ENCODE measurements at places on chromosomes 5 and 9. TPM values are rescaled to one million over a fixed set of nuclear protein-coding genes. Genes with fewer than 3 reads are reported as not detected.

DNA sequence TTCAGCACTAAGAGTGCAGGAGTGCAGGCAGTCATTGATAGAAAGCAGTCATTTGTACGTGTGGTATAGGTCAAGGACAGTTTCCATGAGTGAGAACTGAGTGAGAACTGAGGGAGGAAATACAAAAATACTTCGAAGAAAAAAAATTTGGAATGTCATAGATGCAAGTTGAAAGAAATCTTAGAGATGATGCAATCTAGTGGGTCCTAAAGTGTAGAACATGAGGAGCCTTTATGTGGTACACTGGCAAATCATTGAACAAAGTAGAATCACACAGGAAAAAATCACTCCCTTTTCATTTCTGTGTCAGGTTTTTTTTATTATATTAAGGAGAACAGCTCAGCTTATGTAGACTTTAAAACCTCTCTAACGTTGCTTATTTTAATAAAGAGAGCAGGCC is 26.4 kb upstream of the SLC1A1 start:
- DNase-seq, result no peak

Gene PCA3
- not detected for total RNA-seq

- DNase-seq, result peak; percentile 61
These were observed 36.1 kb downstream of the CAAP1 start for GRCh38 chr9:26856413-26857032.

DNA sequence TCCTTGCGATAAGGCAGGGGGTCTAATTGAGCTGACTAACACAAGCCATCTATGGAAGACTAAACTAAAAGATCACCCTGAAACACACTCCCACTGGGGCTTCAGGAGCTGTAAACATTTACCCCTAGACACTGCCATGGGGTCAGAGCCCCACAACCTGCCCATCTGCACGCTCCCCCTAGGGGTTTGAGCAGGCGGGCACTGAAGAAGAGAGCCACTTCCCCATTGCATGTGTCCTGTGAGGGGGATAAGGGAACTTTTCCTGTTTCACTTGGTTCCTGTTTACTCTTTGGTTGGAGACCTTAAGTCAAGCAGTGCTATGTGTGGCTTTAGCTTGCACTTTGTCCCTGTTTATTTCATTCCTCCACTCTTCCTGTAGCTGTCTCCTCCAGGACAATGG is 1929.5 kb upstream of the CDH9 start:
- no peak for DNase-seq

Gene SWI5
- 42.2 TPM for total RNA-seq

Gene PCDHAC1
- total RNA-seq, result 0.05 TPM

GRCh38 chr9:127919253-127919815 is 2.5 kb upstream of the ST6GALNAC4 start:
- DNase-seq, result peak; percentile 94

DNA sequence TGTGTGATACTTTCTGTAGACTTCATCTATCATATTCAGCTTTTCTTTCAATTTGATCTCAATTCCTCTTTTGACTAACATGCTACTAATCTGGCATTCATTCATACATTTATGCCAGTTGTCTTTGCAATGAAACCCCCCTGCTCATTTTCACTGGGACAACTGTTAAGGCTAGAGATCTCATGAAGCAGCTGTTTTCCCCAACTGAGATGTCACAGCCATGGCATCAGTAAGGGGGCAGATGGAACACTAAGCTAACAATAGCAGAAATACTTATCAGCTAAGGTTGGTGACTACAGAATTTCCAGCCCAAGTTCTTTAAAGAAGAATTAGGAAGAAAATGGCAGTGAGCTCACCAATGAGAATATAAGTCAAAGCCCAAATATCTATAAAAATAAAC is 9.4 kb downstream of the TMED7 start:
- peak; percentile 73 for DNase-seq

GRCh38 chr5:133758641-133759040 is 146.3 kb upstream of the FSTL4 start:
- no peak for DNase-seq

Gene HTR1A
- not detected for total RNA-seq

- DNase-seq, result no peak
These were observed 168.1 kb upstream of the DMRT1 start for GRCh38 chr9:673264-673965.

DNA sequence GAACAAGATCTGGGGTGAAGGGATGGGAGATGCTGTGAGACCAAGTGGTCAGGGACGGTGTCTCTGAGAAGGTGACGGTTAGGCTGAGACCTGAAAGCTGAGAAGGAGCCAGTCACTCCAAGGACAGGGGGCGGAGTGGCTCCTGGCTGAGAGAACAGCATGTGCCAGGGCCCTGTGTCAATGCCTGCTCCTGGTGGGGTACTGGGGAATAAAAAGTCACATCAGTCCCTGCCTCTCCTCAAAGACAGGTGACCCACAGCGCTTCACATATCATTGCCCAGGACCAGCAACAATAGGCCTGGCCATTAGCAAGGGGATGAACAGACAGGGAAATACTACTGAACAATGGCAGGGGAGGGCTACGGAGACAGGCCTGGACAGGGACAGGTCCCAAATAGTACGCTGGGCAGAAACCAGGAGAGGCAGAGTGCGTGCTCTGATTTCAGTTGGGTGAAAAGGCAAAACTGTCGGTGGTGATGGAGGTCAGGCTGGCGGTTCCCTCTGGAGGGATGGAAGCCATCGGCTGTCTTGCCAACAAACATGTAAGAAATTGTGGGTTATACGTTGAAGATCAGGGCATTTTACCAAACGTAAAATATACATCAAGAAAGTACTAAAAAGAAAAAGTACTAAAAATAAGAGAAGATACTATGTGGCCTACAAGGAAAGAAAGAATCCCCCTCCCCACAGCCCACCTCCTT is 64.3 kb downstream of the C9orf50 start:
- DNase-seq, result no peak

DNA sequence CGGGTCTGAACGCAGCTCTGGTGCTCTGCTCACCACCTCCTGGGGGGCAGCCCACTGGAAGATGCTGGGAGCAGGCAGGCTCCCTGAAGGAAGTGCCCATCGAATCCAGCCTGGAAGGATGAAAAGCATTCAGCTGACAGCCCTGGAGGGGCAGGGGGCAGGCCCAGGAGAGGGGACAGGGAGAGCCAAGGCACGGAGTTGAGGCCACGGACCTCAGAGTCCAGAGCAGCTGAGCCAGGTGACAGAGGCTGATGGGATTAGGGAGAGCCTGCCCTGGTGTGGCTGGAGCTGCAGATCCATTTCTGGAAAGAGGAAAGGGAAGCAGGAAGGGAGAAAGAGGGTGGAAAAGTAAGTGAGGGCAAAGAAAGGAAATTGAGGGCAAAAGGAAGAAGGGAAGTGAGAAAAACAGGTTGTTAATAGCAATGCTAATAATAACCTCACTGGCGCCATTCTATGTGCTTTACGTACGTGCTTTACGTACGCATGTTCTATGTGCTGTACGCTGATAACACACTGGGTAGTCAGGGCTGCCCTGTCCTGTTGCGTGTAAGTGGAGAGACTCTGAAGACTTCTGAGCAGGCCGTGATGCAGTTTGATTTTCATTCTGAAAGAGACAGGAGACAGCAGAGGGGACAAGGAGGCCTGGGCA is 52.6 kb downstream of the LMX1B start:
- DNase-seq, result no peak

Gene SMIM3
- total RNA-seq, result 67.1 TPM

DNA sequence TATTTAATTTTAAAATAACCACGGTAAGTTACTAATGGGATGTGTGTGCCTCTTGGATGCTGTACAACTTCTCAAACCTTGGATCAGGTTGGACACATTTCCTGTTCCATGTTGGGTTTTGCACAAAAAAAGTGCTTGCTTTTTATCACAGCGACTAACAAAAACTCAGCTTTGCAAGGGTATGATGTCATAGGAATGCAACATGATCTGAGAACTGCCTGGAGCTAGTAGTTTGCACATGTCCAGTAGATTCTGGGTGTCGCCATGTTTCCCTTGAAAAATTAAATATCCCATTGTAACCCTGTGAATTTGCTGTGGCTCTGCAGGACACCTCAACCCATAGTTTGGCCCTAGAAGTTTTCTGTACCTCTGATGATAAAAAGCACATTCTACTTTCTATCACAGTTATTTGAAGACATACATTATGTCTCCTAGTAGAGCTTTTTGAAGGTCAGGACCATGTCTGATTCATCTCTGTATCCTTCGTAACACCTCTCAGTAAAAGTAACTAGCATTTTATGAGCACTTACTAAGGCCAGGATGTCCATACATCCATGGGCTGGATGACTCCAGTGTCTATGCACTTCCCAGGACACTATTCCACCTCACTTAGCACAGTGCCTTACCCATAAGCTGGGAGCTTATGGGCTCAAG is 11.5 kb upstream of the FRMPD1 start:
- no peak for DNase-seq

Gene DRD1
- total RNA-seq, result not detected

DNA sequence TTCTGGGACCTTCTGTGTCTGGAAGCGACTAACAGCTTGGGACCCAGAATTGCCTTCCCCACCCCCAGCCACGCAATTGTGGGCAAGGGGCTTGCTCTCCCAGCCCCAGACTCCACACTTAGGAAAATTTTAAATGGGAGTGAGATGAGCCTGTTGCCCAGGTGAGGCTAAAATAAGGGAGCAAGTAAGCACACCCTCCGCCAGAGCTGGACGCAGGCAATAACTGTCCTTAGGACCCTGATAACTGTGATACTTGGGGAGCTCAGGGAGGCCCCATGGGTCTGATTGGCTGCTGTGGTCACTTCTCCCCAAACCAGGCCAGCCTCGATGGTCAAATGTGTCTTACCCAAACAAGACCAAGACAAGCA is 13.3 kb downstream of the ABO start:
- DNase-seq, result no peak

DNA sequence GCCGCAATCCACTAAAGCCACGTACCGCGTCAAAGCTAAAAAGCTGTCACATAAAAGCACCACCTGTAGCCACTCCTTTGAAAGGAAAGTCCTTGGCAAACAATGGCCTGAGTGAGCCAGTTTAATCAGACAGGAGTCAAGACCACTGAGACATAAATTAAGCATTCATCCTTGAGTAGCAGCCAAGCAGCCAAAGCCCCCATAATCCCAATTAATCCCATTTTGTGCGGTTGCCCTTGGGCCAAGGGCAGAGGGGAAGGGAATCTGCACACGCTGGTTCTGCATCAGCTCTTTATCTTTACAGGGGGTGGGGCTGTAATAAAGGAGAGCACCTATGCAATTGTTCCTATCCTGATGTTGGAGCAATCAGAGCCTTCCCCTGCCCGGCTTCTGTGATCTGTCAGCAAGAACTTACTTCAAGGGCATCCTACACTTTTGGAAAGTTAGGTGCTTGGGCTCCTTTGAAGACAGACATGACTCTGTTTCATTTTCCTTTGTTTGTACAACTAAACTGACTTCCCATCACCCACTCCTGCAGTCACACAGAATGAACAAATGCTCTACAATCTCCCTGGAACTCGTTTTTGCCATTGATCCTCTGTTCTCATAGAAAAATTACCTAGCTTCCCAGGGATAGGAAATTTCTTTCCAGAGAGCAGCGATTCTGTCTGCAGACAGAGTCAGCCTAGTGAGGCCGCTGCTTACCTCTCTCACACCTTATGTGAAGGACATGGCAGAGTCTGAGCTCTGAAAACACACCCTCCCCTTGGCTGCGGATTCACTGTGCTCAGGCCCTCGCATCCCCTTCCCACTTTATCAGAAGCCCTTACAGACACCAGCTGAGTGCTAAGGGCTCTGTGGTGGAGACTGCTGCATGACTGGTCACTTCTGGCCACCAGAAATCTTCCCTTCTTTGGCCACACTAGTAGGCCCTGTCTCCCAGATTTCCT is 116.2 kb upstream of the TBCA start:
- DNase-seq, result no peak

Gene PRRX2
- not detected for total RNA-seq

Gene SPAAR
- not detected for total RNA-seq

DNA sequence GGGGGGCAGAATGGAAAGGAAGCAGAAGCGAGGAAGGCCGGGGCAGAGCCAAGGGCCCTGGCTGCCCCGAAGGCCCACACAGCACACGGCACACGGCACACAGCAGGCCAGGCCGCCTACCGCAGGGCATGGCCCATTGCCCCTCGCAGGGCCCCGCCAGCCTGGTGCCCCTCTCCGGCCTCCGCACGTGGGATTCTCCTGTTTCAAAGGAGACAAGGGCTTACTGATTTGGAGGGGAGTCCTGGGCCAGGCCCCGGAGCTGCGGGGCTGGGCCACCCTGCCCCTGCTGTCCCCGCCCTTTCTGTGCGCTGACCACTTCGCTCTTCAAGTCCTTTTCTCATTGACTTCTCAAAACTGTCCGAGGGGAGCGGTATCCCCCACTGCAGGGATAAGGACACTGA is 7.7 kb upstream of the PHYKPL start:
- no peak for DNase-seq

GRCh38 chr5:153831973-153832372 is 206.7 kb downstream of the FAM114A2 start:
- DNase-seq, result no peak
